Kidney tubule cell (primary cell): ENCODE measurements at places on chromosomes 2 and 18.

GRCh38 chr2:209614690-209615369 is 156.8 kb upstream of the UNC80 start:
- no peak for DNase-seq

DNA sequence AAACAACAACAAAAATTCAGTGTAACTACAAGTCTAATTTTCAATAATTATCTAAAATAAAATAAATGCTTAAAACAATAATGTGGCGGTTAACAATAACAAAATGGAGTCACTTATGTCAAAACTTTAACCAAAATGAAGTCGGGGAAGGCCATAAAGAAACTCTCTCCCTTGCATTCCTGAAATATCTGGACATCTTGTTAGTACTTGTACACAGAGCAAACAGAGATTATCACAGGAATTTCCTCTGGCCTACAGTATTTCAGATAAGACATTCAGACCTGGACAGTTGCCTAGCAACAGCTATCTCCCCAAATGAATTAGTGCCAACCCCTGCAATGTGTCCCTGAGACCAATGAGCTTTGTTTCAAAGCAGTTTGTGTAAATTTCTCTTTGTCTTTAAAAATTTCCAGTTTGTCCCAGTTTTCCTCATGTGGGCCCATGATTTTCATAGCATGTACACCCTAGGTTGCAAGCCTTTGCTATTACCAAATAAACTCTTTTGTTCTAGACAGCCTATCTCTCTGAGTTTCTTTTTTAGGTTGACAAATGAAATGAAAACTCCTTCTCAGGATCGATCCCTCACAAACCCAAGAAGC is 68.6 kb downstream of the EXOC6B start:
- no peak for DNase-seq

DNA sequence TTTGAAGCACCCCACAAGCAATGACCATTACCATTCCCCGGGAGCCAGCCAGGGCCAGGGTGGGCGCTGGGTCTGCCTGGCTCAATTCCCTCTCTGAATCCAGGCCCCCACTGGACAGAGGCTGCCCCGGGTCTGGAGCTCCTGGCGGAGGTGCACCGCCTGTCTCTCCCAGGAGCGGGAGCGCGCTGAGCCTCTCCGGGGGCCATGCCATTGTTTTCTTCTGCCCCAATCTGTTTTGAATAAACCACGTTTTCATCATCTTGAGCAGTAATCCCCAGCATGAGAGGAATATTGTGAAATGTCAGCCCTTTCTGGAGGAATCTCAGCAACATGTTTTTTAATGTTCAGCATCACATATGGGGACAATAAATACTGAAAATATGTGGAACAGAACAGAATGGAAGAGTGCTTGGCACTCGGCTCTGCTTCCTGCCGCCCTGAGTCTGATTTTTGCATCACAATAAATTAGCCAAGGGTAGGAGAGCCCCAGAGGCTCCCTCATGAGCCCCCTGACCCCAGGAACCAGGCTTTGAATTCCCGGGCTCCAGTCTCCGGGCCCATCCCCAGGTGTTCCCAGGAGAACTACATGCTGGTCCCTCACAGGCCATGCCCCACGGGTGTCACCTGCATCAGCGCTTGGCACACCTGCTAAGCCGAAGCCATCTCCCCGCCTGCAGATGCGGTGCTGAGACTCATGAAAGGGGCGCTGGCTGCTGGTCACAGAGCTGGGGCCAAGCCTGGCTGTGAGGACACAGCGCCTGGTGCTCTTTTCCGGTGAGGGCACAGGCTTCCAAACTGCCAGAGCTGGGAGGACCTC is 88.8 kb downstream of the INHBB start:
- no peak for DNase-seq

DNA sequence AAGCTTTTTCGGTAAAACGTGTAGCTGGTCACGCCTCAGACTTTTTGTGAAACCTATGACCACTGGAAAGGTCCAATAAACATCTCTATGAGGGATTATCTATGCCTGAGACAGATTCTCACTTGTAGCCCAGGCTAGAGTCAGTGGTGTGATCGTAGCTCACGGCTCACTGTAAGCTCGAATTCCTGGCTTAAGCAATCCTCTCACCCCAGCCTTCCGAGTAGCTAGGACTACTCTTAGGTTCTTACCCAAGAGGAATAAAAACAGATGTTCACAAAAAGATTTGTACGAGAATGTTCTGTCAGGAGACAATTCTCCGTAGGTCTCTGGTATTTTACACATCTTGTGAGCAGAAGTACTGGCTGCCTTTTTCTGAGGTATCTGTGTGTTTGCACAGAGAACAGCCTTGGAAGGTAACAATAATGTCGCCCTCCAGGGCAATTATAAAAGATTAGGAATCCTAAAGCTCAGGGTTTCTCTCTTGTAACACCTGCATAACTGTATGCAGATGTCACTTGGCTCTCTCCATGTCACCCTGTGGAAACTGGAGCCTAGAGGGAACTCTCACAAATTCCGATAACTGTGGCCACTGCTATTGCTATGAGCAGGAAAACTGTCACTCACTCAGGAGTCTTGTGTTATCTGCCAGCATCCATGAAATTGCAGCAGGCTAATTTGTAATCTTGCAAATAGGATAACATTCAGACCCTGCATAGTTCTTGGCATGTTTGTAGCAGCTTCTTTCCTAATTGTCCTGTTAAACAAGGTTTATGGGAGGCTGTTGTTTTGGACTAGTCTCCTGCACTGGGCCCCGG is 25.5 kb upstream of the RALBP1 start:
- no peak for DNase-seq

GRCh38 chr18:49020129-49020528 is 69.4 kb upstream of the SMAD7 start:
- no peak for DNase-seq

GRCh38 chr18:44914028-44914427 is 233.3 kb downstream of the SETBP1 start:
- no peak for DNase-seq

GRCh38 chr2:171315781-171316180 is 118.0 kb downstream of the METTL8 start:
- DNase-seq = no peak

- peak; percentile 19 for DNase-seq
Measured at GRCh38 chr18:66999003-66999402, 395.1 kb upstream of the CDH19 start.

DNA sequence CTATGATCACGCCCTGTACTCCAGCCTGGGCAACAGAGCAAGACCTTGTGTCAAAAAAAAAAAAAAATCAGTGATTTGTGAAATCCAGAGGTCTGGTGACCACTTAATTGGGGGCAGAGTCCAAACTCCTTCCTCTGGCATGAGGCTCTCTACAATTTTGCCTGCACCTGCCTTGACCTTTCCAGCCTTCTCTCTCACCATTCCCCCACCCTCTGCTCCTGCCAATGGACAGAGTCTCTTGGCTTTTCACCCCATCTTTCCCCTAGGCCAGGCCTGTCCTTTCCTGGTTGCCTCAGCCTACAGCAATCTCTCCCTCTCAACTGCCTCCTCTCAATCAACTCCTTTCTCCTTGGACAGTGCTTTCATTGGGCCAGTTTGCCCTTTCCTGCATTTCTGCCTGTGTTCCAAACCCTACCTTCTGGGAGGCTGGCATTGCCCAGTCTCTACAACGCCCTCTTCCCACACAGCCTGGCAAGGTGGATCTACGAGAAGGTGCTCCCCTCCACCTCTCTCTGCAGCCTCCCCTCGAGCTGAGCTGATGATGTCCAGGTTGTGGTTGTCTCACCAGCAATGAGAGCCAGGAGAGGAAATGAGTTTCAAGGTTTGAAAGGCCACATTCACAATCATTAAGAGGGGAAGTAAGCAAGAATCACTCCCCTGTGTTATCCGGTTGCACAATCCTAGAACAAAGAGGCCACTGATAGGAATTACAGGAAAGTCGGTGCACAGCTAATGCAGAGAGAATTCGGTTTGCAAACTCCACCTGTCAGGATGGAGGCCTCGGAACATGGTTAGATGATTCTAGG is 39.5 kb upstream of the NPAS2 start:
- peak; percentile 90 for DNase-seq

- DNase-seq = no peak
Measured at GRCh38 chr2:212626371-212626918, 87.8 kb upstream of the ERBB4 start.

DNA sequence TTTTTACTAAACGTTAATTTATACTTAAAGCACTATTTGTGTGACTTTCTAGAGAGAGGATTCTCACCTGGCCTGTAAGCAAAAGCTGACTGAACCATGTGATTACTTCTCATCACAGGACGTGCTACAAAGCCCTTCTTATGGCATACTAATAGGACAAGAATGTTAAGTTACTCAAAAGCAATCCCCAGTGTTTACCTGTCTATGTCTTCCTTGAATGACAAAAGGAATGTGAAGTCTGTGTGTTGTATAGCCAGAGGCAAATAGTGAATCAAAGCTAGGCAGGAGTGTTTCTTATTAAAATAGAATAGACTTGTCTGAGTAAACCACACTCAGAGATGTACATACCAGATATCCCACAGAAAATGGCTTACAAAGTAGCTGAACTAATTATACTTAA is 1465.5 kb downstream of the SUCLG1 start:
- DNase-seq = peak; percentile 95

GRCh38 chr2:43486603-43487002 is 109.2 kb downstream of the THADA start:
- DNase-seq = peak; percentile 12

- DNase-seq = no peak
Measured at GRCh38 chr2:120423167-120423943, 77.4 kb downstream of the INHBB start.

DNA sequence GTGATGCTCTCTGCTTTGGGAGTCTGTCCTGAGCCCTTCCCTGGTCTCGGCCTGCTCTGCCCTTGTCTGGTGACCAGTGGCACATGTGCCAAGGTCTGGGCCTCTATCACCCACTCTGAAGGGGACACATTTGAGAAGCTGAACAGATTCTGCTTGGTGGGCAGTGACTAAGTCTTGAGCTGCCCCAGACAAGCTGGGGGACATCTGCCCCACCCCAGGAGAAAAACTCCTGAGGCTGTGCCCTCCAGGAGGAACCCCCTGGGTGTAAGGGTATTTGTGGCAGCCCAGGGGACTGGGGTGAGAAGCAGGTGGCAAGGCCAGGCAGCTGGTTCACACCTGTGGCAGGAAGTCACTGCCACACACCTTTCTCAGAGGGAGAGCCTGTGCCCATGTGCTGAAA is 342.1 kb downstream of the DYSF start:
- DNase-seq = no peak

- DNase-seq = no peak
Measured at GRCh38 chr18:57854726-57855125, 51.6 kb upstream of the ATP8B1 start.

GRCh38 chr2:48479915-48480314 is 50.0 kb upstream of the STON1 start:
- no peak for DNase-seq

DNA sequence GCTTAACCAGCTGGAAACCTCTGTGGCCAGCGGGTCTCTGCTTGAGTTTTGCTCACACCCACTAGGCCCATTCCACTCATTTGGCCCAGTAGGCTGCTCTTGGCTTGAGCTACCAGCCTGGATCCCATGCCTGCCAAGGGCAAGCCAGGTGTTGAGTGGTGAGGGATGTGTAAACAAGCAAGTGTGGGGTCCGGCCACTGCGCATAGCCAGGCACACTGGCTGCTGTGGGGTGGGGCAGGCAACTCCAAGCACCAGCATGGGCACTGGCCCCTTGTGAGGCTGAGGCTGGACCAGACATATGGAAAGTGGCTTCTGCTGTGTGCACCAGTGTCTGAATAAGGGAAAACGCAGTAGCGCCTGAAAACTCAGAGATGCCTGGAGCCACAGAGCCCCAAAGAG is 732.7 kb downstream of the NR4A2 start:
- DNase-seq = no peak

DNA sequence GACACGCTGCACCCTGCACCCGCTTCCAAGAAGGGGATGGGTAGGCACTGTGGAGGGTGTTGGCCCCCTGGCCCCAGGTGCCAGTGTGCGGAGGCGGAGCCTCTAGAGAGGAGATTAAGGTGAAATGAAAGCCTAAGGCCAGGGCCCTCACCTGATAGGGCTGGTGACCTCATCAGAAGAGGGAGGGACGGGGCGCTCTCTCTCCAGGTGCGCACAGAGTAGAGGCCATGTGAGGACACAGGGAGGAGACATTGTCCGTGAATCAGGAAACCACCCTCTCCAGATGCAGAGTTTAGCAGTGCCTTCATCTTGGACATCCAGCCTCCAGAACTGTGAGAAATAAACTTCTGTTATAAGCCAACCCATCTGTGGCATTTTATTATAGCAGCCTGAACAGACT is 62.3 kb downstream of the PSMG2 start:
- no peak for DNase-seq

- DNase-seq = no peak
Measured at GRCh38 chr2:113887009-113887792, 2.7 kb upstream of the ACTR3 start.

DNA sequence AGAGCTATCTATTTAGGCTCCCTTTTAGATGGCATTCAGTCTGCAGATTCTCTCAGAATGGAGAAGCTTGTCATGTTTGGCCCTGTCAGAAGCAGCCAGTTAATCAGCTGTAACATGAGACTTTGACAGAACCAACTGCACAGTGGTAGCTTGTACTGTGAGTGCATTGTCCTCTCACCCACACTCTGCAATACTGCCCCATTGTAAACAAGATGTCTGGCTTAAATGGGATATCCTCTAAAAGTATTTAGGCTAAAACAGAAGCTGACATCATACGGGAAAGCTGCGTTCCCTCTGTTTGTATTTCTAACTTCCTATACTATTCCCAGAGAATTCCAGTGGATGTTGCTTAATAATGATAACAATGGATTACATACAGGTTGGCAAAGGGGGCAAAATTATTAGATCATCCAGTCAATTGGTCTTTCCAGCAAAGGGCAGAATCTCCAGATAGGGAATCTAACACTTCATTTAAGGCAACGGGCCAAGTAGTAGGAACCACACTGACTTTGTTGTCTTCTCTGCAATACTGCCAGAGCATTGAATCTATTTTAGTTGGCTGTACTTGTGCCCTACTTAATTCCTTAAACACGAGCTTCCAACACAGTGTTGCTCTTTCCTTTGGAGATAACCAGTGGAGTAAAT is 15.4 kb upstream of the STAT4 start:
- no peak for DNase-seq

- DNase-seq = peak; percentile 48
Measured at GRCh38 chr2:240149943-240150784, 9.7 kb upstream of the OTOS start.

DNA sequence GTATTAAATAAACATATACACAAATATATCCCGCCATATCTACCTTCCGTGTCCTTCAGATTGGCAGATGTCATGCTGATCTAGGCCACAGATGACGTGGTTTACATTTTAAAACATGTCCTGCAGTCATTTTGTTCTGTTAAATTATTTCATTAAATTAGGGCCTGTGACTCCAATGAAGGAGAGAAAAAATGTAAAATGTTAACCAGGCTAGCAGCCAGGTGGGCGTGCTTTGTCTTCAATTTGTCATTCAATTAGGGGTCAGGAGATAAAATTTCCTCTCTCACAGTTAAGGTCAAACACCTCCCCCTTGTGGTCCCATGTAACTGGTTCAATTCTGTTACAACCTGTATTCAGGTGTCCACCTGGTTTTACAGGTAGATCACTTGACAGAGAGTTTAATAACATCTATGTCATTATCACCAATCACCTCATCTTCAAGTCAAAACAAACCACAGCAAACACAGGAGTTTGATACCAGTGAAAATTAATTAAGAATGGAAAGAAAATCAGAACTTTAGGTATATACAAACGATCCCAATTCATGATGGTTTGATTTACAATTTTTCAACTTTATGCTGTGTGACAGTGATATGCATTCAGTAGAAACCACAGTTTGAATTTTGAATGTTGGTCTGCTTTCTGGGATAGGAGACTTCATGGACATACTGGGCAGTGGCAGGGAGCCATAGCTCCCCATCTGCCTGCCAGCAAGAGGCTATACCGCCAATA is 339.4 kb downstream of the CMPK2 start:
- peak; percentile 52 for DNase-seq
